Inflammatory macrophage (primary cell): ENCODE measurements at places on chromosomes 6 and 20.
A peak's percentile ranks its signal among the peaks of the same experiment; 100 is the strongest.

DNA sequence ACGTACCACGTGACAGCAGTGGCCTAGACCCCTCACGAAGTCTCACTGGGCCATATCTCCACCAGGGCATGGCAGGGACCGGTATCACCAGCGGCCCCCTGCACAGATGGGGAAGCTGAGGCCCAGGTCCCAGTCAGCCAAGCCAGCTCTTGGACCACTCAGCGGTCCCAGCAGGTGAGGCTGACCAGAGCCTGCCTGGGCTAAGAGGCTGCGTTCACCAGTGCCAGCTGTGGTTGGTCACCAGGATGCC is 2.6 kb upstream of the MRGBP start:
- DNase-seq = no peak

DNA sequence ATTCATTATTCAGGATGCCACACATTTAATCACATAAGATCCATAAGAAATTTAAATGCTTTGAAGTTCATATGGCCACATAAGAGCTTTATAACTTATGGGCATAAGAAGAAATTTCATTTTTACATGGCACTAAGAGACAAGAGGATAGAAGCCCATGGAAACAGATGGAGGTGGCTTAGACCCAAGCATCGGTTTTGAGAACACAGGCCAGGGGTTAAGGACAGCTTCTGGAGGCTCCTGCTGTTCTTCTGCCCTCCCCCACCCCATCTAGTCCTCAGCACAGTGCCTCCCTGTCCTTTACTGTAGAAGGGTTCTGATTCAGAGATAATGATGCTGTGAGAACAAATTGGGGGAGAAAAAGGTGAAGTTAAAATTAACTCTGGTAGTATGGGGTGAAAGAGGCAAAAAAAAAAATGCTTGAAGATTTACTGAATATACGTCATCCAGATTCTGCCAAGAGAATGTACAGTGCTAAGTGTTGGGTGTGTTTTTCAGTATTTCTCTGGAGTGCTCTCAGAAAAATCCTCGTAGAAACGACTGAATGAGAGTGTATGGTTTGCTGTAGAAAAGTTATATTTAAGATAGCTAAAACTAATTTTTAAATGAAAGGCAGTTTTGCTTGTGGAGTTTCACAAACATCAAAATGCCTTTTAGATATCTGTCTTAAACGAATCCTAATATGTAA is 539.7 kb downstream of the QKI start:
- no peak for DNase-seq

DNA sequence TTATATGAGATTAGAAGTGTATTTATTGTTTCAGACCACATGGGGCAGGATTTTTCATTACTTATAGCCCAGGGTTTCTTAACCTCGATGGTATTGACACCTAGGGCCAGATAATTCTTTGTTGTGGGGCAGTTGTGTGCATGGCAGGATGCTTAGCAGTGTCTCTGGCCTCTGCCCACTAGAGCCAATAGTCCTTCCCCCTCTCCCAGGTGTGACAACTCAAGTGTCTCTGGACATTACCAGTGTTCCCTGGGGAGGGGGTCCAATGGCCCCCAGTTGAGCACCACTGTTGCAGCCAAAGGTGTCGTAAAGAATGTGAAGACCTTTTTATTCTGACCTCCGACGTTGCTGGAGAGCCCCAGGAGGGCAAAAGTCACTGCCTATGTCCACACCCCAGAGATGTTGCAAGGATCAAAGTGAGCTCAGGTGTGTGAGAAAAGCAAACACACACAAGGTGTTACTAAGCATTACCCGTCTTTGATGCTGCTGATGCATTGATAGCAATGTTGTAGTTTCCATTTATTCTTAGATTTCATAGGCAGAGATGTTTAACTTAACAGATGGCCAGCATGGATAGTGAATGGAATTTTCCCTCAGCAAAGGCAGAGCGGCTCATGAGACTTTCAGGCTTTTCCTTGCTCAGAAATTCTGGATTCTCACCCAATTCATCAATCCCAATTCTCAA is 22.2 kb downstream of the BANF2 start:
- DNase-seq = no peak

DNA sequence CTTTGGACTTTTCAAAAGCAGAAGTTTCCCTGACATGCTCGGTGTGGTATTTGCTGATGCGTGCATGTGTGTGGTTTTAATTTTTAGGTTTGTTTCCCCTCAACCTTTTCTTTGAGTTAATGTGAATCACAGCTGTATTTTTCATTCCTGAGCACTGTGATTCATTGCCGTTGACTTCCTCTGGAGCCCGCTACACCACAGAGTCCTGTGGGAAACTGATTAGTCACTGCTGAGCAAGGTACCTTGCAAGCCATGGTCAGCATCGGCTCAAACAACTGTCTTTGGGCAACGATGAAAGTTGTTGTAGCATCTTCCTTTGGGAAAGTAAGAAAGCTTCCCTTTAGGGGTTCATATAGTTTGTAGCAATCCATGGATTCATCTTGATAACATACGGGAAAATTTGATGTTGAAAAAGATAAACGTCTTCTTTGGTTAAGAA is 57.5 kb downstream of the RIN2 start:
- peak; percentile 56 for DNase-seq

DNA sequence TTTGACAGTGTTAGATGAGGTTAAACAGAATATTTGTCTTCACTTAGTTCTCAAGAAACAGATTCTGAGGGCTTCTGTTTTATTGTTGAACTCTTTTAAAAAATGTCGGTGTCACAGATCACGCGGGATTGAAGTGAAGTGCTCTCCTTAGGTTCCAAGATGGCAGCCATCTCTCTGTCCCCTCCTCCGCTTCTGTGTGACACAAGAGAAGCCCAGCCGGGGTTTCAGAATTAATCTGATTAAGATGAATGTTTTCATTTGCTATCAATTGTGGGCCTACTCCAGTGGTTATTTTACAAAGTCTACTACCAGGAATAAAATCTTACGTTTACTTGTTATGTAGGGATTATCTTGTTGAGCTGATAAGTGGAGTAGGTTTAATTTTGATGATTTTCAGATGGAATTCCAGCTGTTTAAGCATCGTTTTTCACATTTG is 10.9 kb downstream of the HIVEP1 start:
- no peak for DNase-seq

GRCh38 chr20:46984405-46984804 is 89.8 kb downstream of the EYA2 start:
- DNase-seq = no peak
